T-helper 2 cell treated with Interferon-gamma antibody and Interleukin-4, amounts not matched to agents 5 μg/mL and 100 μg/mL, for 36 hours (primary cell): ENCODE measurements at places on chromosomes 2 and 18.
A peak's percentile ranks its signal among the peaks of the same experiment; 100 is the strongest.

- DNase-seq: no peak
Observed at GRCh38 chr2:120474486-120474885, 128.6 kb downstream of the INHBB start.

- DNase-seq: peak; percentile 32
Observed at GRCh38 chr2:101205521-101206479, 46.9 kb upstream of the CNOT11 start.

- DNase-seq: no peak
Observed at GRCh38 chr2:45640576-45640975, 10.9 kb upstream of the PRKCE start.

GRCh38 chr2:117308861-117309770, 505.4 kb upstream of the DDX18 start:
- no peak for DNase-seq

DNA sequence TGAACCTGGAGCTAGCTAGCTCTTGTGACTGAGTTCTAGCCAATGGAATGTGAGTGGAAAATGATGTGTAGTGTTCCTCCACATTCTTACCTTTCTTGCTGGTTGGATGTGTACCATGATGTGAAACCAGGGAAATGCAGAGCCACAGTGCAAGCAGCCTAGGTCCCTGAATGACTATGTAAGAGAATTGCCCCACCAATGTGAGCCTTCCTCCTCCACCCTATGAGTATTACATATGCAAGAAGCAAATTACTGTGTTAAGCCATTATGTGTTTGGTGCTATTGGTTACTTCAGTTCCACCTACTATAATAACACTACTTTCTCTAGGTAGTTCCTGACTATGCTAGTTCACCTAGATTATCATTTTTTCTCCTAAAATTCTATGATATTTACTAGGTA, 39.6 kb downstream of the LCLAT1 start:
- DNase-seq: no peak
